NCI-H524 treated with DMSO at 0.1 percent for 48 hours (cell line): ENCODE measurements at places on chromosomes 6 and 20.

DNA sequence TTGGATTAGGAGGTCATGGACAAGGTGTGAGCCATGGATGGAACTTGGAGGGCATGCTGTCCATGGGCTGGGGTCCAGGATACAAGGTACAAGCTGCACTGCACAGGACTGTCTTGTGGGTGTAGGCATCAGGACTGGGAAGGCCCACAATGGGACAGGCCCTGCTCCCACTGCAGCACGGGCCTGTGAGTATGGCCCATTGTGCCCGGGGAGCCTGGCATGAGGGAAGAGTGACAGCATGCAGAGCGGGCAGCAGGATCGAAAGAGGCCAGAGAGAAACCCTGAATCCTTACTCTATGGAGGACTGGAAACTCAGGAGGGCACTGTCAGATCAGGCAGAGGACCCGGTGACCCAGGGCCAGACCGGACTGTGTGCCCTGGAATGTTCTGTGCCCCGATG, 211.3 kb downstream of the PREX1 start:
- DNase-seq: no peak

- DNase-seq: no peak
Observed at GRCh38 chr6:82331031-82331773, 32.4 kb upstream of the TPBG start.

DNA sequence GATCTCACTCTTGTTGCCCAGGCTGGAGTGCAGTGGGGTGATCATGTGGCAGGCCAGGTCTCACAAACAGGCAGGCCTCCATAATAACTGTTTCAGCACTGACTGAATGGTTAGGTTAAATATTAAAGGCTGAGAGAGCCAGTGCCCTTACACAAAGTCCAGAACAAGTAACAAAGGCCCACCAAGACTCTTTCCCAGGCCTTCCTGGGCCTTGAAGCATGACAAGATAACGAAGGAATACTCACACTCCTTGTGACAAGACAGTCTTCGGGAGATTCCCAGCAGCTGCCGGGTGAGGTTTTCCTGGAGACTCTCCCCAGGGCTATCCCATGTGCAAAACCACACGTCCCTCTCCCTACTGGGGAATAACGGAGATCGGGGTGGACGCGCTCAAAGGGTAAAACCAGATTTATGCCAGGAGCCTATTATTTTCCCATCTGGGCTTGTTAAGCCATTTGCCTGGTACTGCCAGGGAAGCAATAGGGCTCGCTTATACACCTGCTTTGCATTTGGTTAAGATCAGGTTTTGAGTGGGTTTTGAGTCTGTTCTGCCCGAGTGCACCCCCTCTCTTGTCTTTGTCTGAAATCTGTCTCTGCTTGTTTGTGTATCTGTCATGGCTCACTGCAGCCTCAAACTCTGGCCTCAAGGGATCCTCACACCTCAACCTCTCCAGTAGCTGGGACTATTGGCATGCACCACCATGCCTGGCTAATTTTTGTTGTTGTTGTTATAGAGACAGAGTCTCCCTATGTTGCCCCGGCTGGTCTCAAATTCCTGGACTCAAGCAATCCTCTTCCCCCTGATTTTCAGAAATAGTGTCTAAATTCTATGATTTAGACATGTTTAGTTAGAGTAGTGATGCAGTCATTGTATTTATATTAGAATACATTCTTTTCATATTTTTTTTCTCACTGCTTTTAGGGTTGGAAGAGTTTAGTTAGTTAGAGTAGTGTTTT, 1.4 kb upstream of the ENPP3 start:
- no peak for DNase-seq

DNA sequence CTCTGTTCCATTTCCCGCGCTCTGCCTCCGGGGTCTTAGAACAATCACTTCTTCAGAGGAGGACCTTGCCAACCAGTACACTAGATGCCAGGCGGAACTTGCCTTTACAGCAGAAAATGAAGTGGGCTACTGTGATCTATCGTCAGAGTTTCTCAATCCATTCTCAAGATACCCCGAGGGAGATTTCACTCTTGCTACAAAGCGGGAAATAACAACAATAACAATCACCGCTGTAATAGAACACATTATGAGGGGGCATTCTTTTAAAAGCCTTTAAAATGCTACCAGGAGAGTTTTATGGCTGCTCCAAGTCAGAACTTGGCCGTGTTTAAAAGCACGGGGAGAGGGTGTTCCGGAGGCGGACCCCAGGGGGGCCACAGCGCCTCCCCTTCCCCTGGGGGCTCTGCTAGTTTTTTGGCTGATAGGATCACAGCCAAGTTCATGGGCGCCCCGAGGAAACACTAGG, 617.0 kb upstream of the AGPAT4 start:
- no peak for DNase-seq

DNA sequence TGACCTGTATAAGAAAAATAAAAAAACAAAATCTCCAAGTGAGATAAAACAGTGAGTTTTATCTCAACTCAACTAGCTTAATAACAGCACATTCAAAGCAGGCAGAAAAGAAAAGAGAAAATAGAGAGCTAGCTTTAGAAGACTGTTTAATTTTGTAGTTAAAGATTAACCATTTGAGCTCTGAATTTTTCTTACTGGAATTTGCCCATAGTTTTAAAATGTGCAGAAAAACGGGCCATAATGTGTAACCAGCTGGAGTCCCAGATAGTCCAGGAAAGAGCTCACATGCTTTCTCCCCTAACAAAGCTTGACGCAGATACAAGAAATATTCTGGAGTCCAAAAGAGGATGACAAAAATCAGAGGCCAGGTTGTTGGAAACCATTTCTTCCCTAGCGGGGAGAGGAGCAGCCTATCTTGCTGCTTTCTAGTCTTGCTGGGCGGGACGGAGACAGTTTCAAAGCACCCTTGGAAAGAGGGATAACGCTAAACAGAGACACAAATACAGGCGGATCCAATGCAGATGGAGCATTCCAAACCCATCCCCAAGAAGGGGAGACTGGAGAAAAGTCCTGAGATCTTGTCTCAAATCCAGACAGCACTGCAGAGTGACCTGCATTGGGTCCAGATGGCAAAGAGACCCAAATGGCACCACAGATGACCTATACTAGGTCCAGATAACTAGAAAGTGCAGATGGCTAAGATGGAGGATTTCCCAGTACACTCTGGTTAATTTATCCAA, 16.1 kb downstream of the TTK start:
- DNase-seq: no peak

GRCh38 chr20:53794529-53795115, 201.0 kb upstream of the ZNF217 start:
- DNase-seq: no peak

GRCh38 chr6:80967609-80968008, 784.9 kb downstream of the TENT5A start:
- DNase-seq: no peak

DNA sequence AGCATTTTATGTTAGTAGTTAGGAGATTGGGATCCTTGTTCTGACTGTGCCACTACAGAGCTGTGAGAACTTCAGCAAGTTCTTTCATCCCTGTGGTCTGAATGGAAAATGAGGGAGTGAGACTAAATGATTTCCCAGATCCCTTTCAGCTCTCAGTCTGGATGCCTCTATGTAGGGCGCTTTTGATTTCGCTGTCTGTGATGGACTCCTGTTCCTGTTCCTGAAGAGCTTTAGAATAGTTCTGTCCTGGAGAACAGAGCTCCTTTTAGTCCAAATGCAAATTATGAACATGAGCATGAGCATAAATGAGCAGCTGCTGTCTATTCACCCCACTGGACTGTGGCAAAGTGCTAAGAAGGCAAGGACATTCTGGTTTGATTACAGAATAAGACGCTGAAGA, 61.4 kb upstream of the NT5E start:
- DNase-seq: no peak

GRCh38 chr6:3323696-3324261, 65.0 kb downstream of the PSMG4 start:
- DNase-seq: no peak

DNA sequence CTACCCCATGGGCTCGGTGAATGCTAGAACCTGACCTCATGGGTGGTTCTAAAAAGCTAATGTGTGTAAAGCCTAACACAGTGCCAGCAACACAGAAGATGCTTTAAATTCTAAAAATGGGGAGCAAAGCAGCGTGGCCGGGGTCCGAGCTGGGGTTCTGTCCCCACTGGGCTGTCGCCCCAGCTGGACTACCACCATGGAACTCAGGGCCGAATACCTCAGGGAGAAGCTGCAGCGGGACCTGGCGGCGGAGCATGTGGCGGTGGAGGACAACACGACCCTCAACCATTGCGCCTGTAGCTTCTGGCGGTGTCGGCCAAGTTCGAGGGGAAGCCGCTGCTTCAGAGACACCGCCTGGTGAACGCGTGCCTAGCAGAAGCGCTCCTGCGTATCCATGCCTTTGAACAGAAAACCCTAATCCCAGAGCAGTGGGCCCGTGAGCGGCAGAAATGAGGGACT, 8.4 kb downstream of the SOX4 start:
- no peak for DNase-seq
